ENCODE measurements at places on chromosomes 16 and 17. TPM values are rescaled to one million over a fixed set of nuclear protein-coding genes. Genes with fewer than 3 reads are reported as not detected.

Gene CFAP97D1
- 0.10 TPM for total RNA-seq

Gene CD79B
- total RNA-seq = 2.5 TPM

Gene IGFALS
- 0.42 TPM for total RNA-seq

Gene C1QL1
- total RNA-seq = not detected

Gene HES7
- total RNA-seq = not detected

Gene DBF4B
- 3.8 TPM for total RNA-seq

Gene MYH11
- total RNA-seq = 24.2 TPM

Gene TBC1D3G
- not detected for total RNA-seq

Gene TBC1D3B
- 17.5 TPM for total RNA-seq

Gene CACNG1
- total RNA-seq = not detected

Gene KRT222
- total RNA-seq = not detected

Gene CACNA1H
- total RNA-seq = 49.3 TPM

Gene KRT32
- 11.5 TPM for total RNA-seq

Gene APOBR
- 0.57 TPM for total RNA-seq

Gene C17orf107
- 9.8 TPM for total RNA-seq

Gene KRTAP2-1
- total RNA-seq = 128 TPM

Gene EFCAB5
- total RNA-seq = not detected

Gene MEIOB
- total RNA-seq = not detected

Gene SEPTIN12
- not detected for total RNA-seq

Gene KRTAP2-3
- not detected for total RNA-seq

Gene C1QBP
- 173 TPM for total RNA-seq

Gene TMEM235
- not detected for total RNA-seq

Gene PLCG2
- total RNA-seq = 24.1 TPM

Gene FNDC8
- not detected for total RNA-seq

Gene KLHL10
- total RNA-seq = not detected

Gene COX6A2
- total RNA-seq = not detected

Gene PIPOX
- 1.3 TPM for total RNA-seq

Gene CD300A
- 2.0 TPM for total RNA-seq

Gene GAST
- not detected for total RNA-seq

Gene SYNGR3
- total RNA-seq = not detected

Gene KRT15
- 1,796 TPM for total RNA-seq

Gene CDRT15L2
- total RNA-seq = not detected

Gene GRB7
- 72.6 TPM for total RNA-seq

Gene CD300H
- total RNA-seq = not detected

Gene ZNF750
- total RNA-seq = 199 TPM

Gene TMC7
- 2.6 TPM for total RNA-seq

Gene NHERF2
- total RNA-seq = 36.5 TPM

Gene MAP1LC3B
- 82.0 TPM for total RNA-seq

Gene EVPL
- total RNA-seq = 325 TPM

Gene RHBDL3
- 0.31 TPM for total RNA-seq

Gene TP53TG3B
- total RNA-seq = not detected

Gene CCL7
- total RNA-seq = not detected

Gene TEX14
- not detected for total RNA-seq
